ENCODE measurements at places on chromosomes 2 and 18. TPM values are rescaled to one million over a fixed set of nuclear protein-coding genes. Genes with fewer than 3 reads are reported as not detected.

DNA sequence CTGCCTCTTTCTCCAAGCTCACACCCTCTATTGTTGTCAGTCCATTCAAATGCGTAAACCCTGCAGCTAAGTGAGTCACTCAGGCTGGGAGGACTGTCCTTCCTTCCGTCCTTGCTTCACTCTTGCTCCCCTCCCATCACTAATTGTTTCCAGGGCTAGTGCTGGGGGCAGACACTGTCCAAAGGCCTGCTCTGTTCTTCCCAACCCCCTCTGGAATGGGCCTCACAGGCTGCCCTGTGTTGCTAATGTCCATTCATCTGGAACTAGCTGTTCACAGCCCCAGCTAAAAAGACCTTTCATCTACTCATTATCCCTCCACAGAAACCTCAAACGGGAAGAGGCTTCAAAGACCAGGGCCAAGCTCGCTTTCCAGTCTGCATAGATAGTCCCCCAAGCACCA is 31.9 kb upstream of the NRP2 start:
- peak; percentile 52 for DNase-seq

GRCh38 chr18:10403708-10404107 is 50.7 kb upstream of the APCDD1 start:
- no peak for DNase-seq

ALLC gene
- total RNA-seq: not detected

DNA sequence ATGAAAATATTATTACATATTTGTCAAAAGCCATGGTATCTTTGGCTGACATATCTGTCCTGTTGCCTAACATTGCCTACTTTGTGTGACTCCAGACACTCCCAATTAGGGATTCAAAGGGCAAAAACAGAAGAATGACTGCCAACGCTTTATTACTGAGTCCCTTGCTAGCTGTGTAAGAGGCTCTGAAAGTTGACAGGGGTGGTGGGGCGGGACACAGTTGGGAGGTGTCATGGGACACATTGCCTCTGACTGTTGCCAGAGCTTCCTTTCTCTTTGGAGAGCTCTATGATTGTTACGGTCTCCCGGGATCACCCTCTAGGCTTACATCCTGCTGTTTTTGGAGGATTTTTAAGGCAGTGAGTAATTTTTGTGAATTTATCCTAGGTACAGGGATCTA is 249.6 kb upstream of the ACVR2A start:
- no peak for DNase-seq

DNA sequence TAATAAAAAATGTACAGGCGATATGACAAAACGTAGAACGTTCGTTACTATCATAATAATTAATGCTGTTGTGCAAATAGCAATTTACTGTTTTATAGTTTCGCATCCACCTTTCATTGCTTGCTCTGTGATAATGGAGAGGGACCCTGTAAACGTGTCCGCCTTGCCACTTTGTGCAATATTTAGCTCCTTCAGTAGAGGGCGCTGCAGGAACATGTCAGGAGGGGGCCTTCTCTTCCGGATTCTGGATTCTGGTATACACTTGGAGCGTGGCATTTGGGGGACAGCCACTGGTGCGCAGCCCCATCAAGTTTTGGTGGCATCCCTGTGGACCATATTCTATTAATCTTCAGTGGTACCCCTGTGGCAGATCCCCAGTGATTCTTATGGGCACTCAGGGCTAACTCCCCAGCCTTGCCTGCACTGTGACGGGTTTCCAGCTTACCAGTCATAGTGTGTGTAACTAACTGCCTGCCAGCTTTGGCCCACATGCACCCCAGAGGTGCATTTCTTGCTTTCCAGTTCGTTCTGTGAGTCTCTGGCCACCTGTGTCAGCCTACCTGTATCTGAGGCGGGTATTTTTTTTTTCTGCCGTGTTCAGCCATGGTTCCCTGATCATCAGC is 140.3 kb downstream of the CYRIA start:
- no peak for DNase-seq

DPYSL5 gene
- total RNA-seq: 0.63 TPM

DNA sequence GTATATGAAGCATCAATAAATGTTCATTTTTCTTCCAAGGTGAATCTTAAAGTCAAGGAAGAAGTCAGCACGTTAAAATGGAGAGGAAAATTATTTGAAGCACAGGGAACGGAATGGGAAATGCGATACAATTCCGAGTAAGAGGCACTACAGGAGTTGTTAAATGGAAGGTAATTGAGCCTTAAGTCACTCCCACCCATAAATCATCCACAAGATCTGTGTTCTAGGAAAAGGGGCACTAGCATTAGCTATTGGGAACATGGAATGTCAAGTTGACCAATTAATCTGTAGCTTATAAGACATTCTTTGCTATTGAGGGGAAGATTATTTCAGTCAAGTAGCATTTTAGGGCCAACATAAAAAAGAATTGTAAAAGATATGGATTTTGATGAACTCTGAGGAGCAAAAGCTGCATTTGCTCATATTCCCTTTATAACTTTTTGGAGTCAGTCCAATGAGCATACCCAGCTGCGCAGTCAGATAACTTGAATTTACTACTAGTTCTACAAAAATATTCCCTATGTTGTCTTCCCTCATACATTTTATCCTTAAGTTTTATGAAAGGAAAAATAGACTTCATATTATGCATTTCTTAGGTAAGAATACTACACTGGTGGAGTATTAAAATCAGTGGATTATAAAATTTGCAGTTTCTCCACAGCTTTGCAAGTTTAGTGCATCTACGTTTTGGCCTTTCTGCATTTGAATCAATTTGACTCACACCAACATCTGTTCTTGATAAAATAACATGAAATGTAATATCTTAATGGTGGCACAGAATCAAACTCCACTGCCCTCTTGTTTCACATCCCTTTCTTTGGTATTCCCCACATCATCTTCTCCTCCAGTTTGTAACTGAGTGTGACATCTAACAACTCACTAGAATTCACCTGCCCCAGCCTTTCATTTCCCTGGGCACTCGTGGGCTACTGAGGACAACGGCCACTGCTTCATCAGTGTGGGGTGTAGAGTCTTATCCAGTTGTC is 95.6 kb downstream of the SP3 start:
- DNase-seq: no peak

CFC1 gene
- not detected for total RNA-seq

- no peak for DNase-seq
These were observed 936.0 kb downstream of the TRIB2 start for GRCh38 chr2:13652531-13653313.

CEBPZ gene
- 64.2 TPM for total RNA-seq

CAB39 gene
- 96.3 TPM for total RNA-seq

UGT1A5 gene
- not detected for total RNA-seq

ATP5F1A gene
- 730 TPM for total RNA-seq

CHMP3 gene
- 37.9 TPM for total RNA-seq

CRYGD gene
- total RNA-seq: not detected

- no peak for DNase-seq
These were observed 1.0 kb upstream of the PUM2 start for GRCh38 chr2:20351555-20352229.

DNA sequence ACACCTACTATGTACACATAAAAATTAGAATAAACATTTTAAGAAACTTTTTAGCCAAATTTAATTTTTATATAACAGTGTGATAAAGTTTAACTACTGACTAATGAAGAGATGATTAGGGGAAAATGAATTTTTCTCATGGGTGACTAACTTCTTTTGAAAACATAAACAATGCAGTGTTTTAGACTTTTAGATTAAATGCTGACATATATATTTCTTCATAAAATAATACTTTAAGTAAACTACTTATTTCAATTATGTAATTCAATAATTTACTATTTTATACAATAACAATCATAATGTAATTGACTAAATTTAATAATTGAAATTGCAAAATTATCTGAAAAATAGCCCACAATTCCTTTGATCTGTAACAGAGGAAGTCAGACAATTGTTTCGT is 233.3 kb upstream of the PXDN start:
- DNase-seq: no peak

- DNase-seq: peak; percentile 33
These were observed 72.0 kb upstream of the ACVR2A start for GRCh38 chr2:147772781-147773180.

- no peak for DNase-seq
These were observed 456.3 kb downstream of the DLGAP1 start for GRCh38 chr18:3998698-3999333.

DNA sequence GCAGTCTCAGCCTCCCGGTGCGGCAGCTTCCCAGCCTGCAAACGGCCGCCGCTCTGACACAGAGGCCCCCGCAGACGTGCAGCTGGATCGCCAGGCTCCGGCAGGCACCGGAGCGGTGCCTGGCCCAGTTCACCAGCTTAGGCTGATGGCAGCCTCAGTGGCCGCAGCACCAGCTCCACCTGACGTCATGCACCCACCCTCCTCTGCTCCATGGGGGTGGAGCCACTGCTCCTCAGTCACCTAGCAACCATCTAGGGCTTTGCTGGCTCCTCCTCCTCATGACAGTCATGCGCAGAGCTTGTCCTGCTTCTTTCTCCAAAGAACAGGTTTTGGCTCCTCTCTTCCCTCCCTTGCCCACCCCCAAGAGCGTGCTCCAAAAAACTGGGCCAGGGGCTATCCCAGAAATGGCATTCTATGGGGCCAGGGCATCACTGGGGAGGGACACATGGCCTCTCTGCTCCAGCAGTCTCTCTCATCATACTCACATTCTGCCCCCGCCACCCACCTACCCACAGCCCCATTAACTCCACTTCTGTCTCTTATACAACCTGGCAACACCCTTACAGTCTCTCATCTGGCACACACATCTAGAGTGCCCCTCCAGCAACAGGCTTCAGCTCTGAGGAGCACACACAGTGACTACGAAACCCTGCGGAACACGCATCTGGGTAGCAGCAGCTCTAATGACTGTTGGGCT is 5.5 kb downstream of the DCTN1 start:
- DNase-seq: no peak

MROH2A gene
- not detected for total RNA-seq

IL18R1 gene
- total RNA-seq: 0.12 TPM

GRCh38 chr2:102120701-102121159 is 21.8 kb upstream of the IL1R1 start:
- DNase-seq: no peak

DNA sequence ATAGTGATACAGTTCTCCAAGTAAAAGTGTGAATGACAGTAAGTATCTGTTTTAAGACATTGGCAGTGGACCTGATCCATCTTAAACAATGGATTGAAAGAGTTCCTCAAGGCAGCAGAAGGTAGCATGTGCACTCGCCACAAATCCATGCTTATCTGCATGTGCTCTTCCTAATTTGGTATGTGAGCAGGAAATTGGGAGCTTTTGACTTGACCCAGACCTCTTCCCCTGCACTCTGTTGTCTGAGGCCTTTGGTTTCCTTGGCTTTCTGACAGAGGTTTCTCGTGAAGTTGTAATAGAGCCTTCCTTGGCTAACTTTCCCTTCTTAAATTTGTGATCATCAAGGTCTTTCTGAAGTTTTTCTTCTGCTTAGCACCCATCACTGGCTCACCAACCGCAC is 114.1 kb downstream of the WDSUB1 start:
- no peak for DNase-seq

DNA sequence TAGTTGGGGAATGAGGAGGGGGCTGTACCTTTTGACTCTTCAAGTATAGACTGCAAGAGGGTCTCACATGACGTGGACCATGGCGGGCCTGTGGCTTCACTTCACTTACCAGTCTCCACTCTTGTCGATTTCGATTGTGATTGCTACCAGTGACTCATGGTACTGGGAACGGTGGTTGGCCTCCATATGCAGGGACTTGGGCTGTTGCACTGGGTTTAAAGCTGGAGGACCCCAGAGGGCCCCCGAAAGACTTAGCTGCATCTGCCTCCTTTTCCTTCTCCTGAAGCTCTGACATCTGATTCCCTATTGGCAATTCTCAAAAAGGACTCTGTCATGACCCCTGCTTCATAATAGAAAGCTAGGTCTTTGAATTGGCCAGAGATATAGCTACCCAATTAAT is 43.4 kb downstream of the HK2 start:
- DNase-seq: no peak

LCT gene
- not detected for total RNA-seq

GRCh38 chr2:96604104-96604503 is 34.0 kb downstream of the KANSL3 start:
- DNase-seq: no peak

GRCh38 chr2:241389697-241390096 is 33.6 kb downstream of the FARP2 start:
- DNase-seq: no peak

SLC23A3 gene
- total RNA-seq: not detected

TUBA3E gene
- total RNA-seq: not detected

- no peak for DNase-seq
These were observed 50.1 kb upstream of the LPIN2 start for GRCh38 chr18:3062798-3063680.

DNA sequence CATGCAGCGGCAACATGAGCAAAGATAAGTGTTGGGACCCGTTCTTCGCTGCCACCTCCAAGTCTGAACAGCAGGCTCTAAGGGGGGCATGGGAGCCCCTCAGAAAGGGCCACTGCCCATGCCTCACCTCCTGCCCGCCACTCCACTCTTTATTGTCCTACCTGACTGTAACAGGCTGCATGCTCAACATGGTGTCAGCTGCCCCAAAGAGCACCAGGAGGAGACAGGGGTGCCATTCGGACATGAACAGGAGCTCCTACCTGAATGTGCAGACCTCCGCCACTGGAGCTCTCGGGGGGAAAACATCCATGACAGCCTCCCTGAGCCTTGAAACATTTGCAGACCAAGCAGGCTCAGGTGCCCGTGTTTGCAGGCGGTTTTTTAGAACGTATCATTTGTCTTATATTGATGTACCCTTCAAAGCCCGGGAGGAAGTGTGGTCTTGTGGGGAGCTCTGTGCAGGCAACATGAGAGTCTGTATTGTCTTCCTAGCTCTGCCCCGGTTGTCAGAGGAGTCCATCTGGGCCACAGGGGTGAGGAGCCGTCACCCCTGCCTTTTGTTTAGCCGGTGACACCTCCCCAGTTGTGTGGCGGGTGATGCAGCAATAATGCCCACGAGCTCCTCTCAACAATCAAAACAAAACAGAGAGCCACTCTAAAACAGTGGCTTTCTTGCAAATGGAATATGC is 35.1 kb upstream of the CD8A start:
- DNase-seq: no peak

ABCG8 gene
- total RNA-seq: not detected

DNA sequence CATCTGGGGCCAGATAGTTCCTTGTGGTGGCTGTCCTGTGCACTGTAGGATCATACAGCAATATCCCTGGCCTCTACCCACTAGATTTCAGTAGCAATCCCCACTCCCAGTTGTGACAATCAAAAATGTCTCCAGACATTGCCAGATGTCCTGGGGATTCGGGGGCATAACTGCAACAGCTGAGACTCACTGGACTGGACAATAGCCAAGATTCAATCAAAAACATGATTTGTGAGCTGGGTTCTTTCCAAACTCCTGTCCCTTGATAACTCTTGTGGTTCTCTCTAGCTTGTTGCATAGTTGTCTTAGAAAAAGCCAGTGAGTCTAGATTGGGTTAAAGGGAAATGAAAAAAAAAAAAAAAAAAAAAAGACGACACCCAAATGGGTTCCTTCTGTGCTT is 293.4 kb downstream of the CELF4 start:
- DNase-seq: no peak

- DNase-seq: no peak
These were observed 35.5 kb downstream of the DDX18 start for GRCh38 chr2:117850015-117850414.

KRTCAP3 gene
- 10.0 TPM for total RNA-seq

AMMECR1L gene
- 10.7 TPM for total RNA-seq

Data from epithelial cell of proximal tubule (primary cell).